CD8-positive, alpha-beta memory T cell (primary cell): ENCODE measurements at places on chromosomes 13 and 19. TPM values are rescaled to one million over a fixed set of nuclear protein-coding genes. Genes with fewer than 3 reads are reported as not detected.

- H3K36me3 ChIP-seq = peaks cover 9% of the 10 kb centered on the region
- DNase-seq = no peak
- H3K4me1 ChIP-seq = no peaks in the 10 kb centered on the region
- no peaks in the 10 kb centered on the region for H3K27me3 ChIP-seq
- H3K27ac ChIP-seq = no peak overlapping the region
These were observed 32.2 kb downstream of the MTRF1 start for GRCh38 chr13:41231025-41231677.

DNA sequence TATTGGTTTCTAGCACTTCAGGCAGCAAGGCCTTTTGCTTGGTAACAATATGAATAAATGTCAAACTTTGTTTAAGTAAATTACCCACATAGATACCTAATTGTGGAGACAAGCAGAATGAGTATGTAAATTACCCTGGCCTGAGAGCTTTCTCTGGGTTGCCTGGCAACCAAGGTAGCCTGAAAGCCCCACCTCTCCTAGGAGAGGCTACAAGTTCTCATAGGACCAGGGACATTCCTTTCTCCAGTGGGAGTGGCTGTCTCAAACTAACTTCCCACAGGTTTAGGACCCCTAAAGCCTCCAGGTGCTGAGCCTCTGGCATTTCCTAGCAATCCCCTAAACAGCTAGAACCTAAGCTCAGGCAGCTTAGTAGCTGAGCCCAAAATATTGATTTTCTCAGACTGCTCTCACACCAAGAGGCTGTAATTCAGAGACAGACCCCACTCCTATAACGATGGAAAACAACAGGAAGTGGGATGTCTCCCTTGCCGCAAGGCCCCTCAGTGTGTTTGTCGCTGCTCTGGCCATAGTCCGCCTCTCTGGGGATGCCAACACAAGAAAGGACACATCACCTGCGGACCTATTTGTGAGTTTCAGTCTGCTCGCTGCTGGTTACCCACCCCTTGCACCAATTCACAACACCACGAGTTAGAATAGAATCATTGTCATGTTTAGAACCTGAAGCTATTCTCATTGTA lies 207.3 kb downstream of the DLEU7 start:
- H3K4me1 ChIP-seq = no peaks in the 10 kb centered on the region
- H3K36me3 ChIP-seq = no peaks in the 10 kb centered on the region
- DNase-seq = no peak

DNA sequence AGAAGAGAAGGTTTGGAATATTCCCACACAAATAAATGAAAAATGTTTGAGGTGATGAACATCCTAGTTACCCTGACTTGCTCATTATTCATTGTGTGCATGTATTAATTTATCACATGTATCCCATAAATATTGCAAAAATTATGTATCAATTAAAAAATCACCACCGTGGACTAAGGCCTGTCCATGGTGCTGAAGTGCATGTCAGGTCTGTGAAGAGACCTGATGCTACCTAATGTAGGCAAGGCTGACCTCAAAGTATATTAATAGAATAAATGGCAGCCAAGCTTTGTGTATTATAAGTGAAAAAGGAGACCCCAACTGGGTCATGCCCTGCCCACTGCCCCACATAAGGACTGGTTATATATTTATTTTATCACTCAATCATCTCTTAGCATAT lies 34.4 kb upstream of the ZNF835 start:
- H3K4me1 ChIP-seq = no peaks in the 10 kb centered on the region
- H3K4me3 ChIP-seq = no peak overlapping the region
- H3K27me3 ChIP-seq = no peaks in the 10 kb centered on the region
- no peak for DNase-seq
- H3K27ac ChIP-seq = no peak overlapping the region
- no peaks in the 10 kb centered on the region for H3K36me3 ChIP-seq

- H3K4me1 ChIP-seq = no peaks in the 10 kb centered on the region
- peaks cover 8% of the 10 kb centered on the region for H3K27me3 ChIP-seq
- no peaks in the 10 kb centered on the region for H3K36me3 ChIP-seq
- no peak within 1 kb of the TSS for H3K4me3 ChIP-seq
- DNase-seq = no peak
These were observed at the start of gene CERS1 for GRCh38 chr19:18895824-18896341. Gene CERS1 (minus strand): TSS chr19:18896158. CDS start chr19:18896072, 86 bp downstream.

- no peaks in the 10 kb centered on the region for H3K4me1 ChIP-seq
- H3K4me3 ChIP-seq = no peak overlapping the region
- H3K27ac ChIP-seq = no peak overlapping the region
- no peak for DNase-seq
- no peaks in the 10 kb centered on the region for H3K36me3 ChIP-seq
- H3K27me3 ChIP-seq = no peaks in the 10 kb centered on the region
These were observed 165.6 kb downstream of the EFNB2 start for GRCh38 chr13:106369858-106370257.

- no peak overlapping the region for H3K27ac ChIP-seq
- H3K4me1 ChIP-seq = no peaks in the 10 kb centered on the region
- H3K36me3 ChIP-seq = no peaks in the 10 kb centered on the region
- peaks cover 3% of the 10 kb centered on the region for H3K27me3 ChIP-seq
These were observed 27.8 kb upstream of the MIER2 start for GRCh38 chr19:372306-372890.

KLK2 gene
- total RNA-seq = not detected

KCNRG gene
- total RNA-seq = 0.22 TPM

- H3K4me3 ChIP-seq = no peak overlapping the region
- no peaks in the 10 kb centered on the region for H3K4me1 ChIP-seq
- no peak overlapping the region for H3K27ac ChIP-seq
- no peak for DNase-seq
These were observed 279.8 kb downstream of the DNAJC15 start for GRCh38 chr13:43303033-43303729.

PLK5 gene
- total RNA-seq = not detected

DNA sequence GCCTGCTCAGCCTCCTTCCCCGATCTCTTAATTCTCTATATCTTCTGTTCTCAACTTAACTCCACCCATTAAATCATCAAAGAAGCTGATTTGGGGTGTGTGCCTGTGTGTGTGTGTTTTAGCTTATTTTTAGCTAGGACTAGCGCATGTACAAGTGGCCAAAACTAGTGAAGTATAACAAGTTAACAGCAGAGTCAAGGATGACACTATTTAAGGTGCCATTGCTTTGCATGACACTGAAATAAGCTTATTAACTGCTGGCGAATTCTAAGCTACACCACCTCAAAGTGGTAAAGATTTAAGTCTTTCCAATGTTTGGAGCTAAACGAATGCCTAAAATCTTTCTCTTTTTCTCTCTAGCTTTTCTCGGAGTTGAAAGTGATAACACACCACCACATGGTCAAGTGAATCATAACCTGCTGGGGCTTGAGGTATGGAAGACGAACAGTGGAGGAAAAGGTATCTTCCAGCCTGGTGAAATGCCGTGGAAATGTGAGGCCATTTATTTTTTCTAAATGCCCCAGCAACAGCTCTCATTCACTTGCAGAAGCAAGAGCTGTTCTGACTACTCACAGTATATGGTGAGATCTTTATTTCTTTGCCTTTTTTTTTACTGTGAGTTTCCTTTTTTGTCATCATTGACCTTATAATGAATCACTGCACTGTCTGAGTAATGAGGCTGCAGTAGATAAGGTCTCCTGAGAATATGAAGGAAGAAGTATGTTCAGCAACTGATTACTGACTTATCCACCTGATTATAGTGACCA lies 570.3 kb downstream of the PCDH9 start:
- no peaks in the 10 kb centered on the region for H3K36me3 ChIP-seq
- H3K4me3 ChIP-seq = no peak overlapping the region
- no peak for DNase-seq
- H3K27ac ChIP-seq = no peak overlapping the region
- no peaks in the 10 kb centered on the region for H3K27me3 ChIP-seq
- no peaks in the 10 kb centered on the region for H3K4me1 ChIP-seq

ZSCAN22 gene
- total RNA-seq = 5.3 TPM

ELAVL3 gene
- not detected for total RNA-seq

GRCh38 chr19:45182758-45183157 lies 4.2 kb downstream of the BLOC1S3 start:
- H3K4me1 ChIP-seq = peaks cover 30% of the 10 kb centered on the region
- H3K27ac ChIP-seq = no peak overlapping the region
- no peak overlapping the region for H3K4me3 ChIP-seq
- peaks cover 9% of the 10 kb centered on the region for H3K36me3 ChIP-seq
- DNase-seq = no peak

- H3K27me3 ChIP-seq = peaks cover 13% of the 10 kb centered on the region
- H3K27ac ChIP-seq = no peak overlapping the region
- H3K4me3 ChIP-seq = no peak overlapping the region
- H3K36me3 ChIP-seq = no peaks in the 10 kb centered on the region
- peaks cover 6% of the 10 kb centered on the region for H3K4me1 ChIP-seq
These were observed 3.7 kb upstream of the C2CD4C start for GRCh38 chr19:412356-413355.

VPS36 gene
- total RNA-seq = 33.8 TPM

- H3K4me3 ChIP-seq = no peak overlapping the region
- DNase-seq = no peak
- no peaks in the 10 kb centered on the region for H3K36me3 ChIP-seq
- no peak overlapping the region for H3K27ac ChIP-seq
- H3K27me3 ChIP-seq = no peaks in the 10 kb centered on the region
These were observed 783.3 kb upstream of the ATXN8OS start for GRCh38 chr13:69324090-69324886.

- no peaks in the 10 kb centered on the region for H3K4me1 ChIP-seq
- no peaks in the 10 kb centered on the region for H3K36me3 ChIP-seq
- DNase-seq = no peak
- no peak overlapping the region for H3K4me3 ChIP-seq
- H3K27ac ChIP-seq = no peak overlapping the region
These were observed 31.1 kb downstream of the ZNF146 start for GRCh38 chr19:36246006-36246481.

SOX1 gene
- not detected for total RNA-seq

MUC16 gene
- under 0.01 TPM for total RNA-seq

ZNF888 gene
- 4.4 TPM for total RNA-seq

CRTC1 gene
- 6.7 TPM for total RNA-seq

- H3K4me3 ChIP-seq = no peak overlapping the region
- no peak overlapping the region for H3K27ac ChIP-seq
- no peak for DNase-seq
These were observed 71.5 kb upstream of the GJB6 start for GRCh38 chr13:20303636-20304035.

- no peaks in the 10 kb centered on the region for H3K4me1 ChIP-seq
- no peaks in the 10 kb centered on the region for H3K27me3 ChIP-seq
- H3K4me3 ChIP-seq = no peak overlapping the region
- no peaks in the 10 kb centered on the region for H3K36me3 ChIP-seq
- no peak overlapping the region for H3K27ac ChIP-seq
These were observed 28.7 kb upstream of the FAM216B start for GRCh38 chr13:42752731-42753130.

DNA sequence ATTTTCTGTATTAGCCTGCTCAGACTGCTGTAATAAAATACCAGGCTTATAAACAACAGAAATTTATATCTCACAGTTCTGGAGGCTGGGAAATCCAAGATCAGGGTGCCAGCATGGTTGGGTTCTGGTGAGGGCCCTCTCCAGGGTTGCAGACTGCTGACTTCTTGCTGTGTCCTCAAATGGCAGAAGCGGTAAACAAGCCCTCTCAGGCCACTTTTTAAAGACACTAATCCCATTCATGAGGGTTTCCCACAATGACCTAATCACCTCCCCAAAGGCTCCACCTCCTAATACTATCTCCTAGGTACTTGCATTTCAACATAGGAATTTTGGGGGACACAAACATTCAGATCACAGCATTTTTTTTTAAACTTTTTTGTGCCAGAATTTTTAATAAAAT lies 159.3 kb downstream of the PDS5B start:
- no peak overlapping the region for H3K4me3 ChIP-seq
- H3K4me1 ChIP-seq = no peaks in the 10 kb centered on the region
- DNase-seq = no peak
- H3K27me3 ChIP-seq = no peaks in the 10 kb centered on the region

DNA sequence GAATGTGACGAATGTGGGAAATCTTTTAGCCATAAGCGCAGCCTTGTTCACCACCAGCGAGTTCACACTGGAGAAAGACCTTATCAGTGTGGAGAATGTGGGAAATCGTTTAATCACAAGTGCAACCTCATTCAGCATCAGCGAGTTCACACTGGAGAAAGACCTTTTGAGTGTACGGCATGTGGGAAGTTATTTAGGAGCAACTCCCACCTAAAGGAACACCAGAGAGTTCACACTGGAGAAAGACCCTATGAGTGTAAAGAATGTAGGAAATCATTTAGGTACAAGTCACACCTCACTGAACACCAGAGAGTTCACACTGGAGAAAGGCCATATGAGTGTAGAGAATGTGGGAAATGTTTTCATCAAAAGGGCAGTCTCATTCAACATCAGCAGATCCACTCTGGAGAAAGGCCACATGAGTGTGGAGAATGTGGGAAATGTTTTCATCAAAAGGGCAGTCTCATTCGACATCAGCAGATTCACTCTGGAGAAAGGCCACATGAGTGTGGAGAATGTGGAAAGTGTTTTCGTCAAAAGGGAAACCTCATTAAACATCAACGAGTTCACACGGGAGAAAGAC lies 7.6 kb downstream of the ZNF776 start:
- H3K4me1 ChIP-seq = no peaks in the 10 kb centered on the region
- peak overlapping the region; percentile 12 for H3K4me3 ChIP-seq
- H3K36me3 ChIP-seq = peaks cover 62% of the 10 kb centered on the region
- no peaks in the 10 kb centered on the region for H3K27me3 ChIP-seq
- no peak for DNase-seq

CYP2B6 gene
- total RNA-seq = not detected

ZSCAN4 gene
- not detected for total RNA-seq

GRCh38 chr19:11198175-11198534 lies 810 bp upstream of the KANK2 start:
- no peak overlapping the region for H3K27ac ChIP-seq
- no peaks in the 10 kb centered on the region for H3K27me3 ChIP-seq
- H3K36me3 ChIP-seq = no peaks in the 10 kb centered on the region
- no peak overlapping the region for H3K4me3 ChIP-seq
- no peak for DNase-seq
- peaks cover 9% of the 10 kb centered on the region for H3K4me1 ChIP-seq

DNA sequence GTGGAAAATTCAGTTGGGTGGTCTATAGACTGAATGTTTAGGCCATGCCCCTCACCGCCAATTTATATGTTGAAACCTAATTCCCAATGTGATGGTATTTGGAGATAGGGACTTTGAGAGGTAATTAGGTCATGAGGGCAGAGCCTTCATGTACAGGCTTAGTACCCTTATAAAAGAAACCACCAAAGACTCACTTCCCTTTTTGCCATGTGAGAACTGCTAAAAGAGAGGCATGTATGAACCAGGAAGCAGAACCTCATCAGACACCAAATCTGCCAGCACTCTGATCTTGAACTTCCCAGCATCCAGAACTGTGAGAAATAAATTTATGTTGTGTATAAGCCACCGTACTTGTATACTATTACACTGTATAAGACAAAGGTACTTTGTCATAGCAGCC lies 40.6 kb downstream of the UQCRFS1 start:
- no peaks in the 10 kb centered on the region for H3K4me1 ChIP-seq
- no peaks in the 10 kb centered on the region for H3K27me3 ChIP-seq
- H3K4me3 ChIP-seq = no peak overlapping the region
- H3K27ac ChIP-seq = no peak overlapping the region
- DNase-seq = no peak
- no peaks in the 10 kb centered on the region for H3K36me3 ChIP-seq
